ENCODE measurements at places on chromosomes 7 and 10.

- DNase-seq = no peak
Observed at GRCh38 chr10:116708391-116708821, 34.0 kb downstream of the HSPA12A start.

- no peak for DNase-seq
Observed at GRCh38 chr7:68472688-68473087, 1125.6 kb upstream of the AUTS2 start.

GRCh38 chr7:99824091-99824490 is 3.7 kb upstream of the CYP3A43 start:
- DNase-seq = no peak

- no peak for DNase-seq
Observed at GRCh38 chr7:90181485-90181884, 27.2 kb downstream of the STEAP1 start.

GRCh38 chr10:6097063-6097462 is 8.2 kb downstream of the RBM17 start:
- DNase-seq = no peak

DNA sequence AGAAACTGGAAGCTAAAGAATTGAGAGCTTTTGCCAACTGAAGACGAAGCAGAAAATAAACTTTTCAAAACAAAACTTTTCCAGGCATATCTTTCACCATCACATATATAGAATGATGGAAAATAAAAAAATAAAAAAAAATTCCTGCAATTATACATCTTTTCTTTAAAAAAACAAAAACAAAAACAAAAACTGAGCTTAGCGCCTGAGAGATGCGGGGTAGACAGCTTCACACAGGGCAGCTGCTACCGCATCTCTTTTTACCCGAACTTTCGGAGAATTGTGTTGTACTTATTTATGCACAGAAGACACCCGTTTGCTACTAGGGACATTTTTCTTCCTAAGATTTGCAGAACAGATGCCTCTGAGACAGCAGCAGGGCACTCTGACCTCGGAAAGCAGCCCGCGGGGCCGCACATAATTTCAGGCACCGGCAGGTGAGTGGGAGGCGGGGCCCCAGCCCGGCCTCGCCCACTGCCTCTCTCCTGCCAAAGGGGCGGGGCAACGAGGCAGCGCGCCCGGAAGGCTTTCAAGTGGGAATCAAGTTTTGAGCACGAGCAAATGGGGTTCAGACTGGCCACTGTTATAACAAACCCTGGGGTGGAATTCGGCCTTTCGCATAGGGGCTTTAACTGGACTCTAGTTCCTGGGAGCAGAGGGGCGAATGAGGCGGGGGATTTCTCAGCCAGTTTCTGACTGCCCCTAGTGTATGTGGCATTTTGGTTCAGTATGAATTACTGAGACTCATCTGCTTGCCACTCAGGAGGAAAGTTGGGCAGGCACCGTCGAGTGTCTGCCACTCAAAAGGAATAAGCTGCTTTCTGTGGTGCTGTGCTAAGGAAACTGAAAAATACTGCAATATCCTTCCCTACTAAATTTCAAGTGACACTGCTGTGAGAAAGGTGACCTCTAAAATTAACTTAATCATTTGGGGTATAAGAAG is 18.5 kb upstream of the FAM133B start:
- no peak for DNase-seq

- DNase-seq = no peak
Observed at GRCh38 chr10:103605359-103606096, 112.0 kb downstream of the NEURL1 start.

GRCh38 chr10:129365767-129366402 is 101.2 kb upstream of the MGMT start:
- DNase-seq = no peak

GRCh38 chr7:47502240-47502877 is 79.6 kb downstream of the TNS3 start:
- no peak for DNase-seq

DNA sequence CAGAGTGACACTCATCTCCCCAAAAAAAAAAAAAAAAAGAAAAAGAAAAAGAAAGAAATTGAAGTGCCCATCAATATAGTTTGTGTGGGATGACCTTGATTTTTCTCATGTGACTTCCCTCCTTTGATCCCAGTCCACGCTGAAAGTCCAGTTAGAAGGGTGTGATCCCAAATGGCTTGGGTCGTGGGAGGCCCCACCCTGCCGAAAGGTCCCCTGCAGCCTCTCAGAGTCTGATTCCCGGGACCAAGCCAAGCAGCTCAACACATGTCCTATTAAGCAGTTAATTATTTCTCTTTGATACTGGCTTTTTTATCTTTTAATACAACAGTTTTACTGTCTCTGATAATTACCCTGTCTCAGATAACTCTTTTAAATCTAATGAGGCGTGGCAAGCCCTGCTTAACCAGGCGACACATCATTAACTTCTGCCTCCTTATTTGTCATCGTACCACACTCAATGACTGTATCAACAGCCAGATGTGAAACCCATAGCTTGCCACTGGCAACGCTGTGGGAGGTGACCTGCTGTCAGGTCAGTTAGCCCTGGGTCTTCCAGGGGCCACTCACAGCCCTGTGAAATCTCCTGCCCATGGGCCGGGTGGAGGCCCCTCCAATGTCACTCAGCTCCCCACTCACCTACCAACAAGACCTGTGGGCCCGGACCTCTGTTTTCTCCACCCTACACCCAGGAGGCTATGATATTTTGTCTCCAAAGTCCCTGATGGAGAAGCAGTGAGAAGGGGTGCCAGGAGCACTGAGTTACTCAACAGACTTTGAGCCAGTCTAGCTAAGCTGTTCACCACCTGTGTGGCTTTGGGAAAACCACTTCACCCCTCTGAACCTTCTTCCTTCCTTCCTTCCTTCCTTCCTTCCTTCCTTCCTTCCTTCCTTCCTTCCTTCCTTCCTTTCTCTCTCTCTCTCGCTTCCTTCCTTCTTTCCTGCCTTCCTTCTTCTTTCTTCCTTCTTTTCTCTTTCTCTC is 110.0 kb upstream of the SFMBT2 start:
- no peak for DNase-seq

DNA sequence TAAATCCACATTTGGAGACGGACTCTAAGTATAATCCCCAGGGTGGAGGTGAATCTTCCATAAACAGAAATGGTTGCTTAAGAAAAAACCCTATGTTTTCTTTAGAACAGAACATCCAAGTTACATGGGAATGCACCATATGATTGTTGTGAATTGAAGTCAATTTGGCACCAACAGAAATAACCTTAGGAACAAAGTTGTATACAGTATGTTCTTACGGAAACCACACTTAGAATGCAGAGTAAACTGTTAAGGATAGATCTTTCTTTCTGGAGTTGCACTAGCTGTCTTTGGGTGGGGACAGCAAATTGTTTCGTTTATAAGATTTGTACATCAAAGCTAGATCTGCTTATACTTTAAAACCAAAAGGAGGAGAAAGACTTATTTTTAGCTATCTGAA is 316.4 kb downstream of the PTEN start:
- DNase-seq = no peak

GRCh38 chr7:30140456-30140855 is 5.7 kb downstream of the MTURN start:
- DNase-seq = no peak

- DNase-seq = no peak
Observed at GRCh38 chr7:22216832-22217475, 140.0 kb downstream of the RAPGEF5 start.

DNA sequence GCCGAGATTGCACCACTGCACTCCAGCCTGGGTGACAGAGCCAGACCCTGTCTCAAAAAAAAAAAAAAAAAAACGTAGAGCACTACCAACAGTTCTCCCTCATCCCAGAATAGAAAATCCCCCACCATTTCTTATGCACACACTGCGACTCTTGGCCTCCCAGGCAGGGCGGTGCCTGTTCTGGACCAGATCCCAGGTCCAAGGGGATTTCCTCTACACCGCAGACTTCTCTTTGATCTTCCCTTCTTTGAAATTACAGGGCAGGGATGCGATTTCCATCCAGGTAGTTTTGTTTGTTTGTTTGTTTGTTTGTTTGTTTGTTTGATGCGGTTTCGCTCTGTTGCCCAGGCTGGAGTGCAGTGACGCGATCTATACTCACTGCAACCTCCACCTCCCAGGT is 91.8 kb downstream of the SEPTIN14 start:
- no peak for DNase-seq

DNA sequence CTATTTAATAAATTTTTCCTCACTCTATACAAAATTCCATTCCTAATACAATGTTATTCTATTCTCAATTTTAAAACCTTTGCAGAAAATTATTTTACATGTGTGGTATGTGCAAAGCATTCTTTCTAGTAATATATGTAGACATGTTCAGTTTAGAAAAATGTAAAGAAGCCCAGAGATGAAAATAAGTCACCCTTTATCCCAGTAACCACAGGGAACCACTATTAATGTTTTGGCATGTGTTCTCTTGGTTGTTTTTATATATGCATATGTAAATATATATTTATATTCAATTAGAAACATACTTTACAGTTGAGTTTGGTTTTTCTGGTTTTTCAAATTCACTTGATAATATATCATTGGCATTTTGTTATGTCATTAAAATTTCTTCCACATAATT is 14.8 kb upstream of the GLCCI1 start:
- DNase-seq = no peak

DNA sequence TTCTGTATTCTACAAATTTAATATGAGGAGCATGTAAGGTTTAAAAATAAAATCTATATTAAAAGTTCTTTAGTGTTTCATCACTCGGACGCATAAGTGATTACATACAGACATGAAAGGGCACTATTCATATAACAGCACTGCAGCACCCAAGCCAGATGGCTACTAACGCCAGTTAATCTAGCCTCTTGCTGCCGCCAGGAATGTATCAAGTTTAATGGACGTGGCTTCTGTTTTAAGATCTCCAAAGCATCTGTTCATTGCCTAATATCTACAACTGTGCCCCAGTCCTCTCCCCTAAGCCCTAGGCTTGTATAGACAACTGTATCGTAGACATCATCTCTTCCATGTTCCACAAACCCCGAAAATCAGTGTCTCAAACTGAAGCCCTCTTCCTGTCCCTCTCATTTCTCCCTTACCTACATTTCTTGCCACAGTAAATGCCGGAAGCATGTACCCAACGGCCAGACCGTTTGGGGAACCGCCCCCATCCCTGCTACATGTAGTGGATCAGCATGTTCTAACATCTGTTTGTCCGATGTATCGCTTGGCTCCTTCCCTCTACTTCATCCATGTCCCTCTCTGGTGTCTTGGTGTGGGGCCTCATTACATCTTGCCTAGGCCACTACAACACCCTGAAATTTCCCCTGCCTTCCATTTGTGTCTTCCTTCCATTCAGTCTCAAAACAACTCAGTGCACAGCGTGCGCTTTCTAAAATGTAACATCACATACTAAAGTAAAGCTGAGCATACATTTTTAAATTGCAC is 147.5 kb upstream of the RSU1 start:
- DNase-seq = no peak

- DNase-seq = no peak
Observed at GRCh38 chr7:100602889-100603725, 944 bp downstream of the PCOLCE start.

DNA sequence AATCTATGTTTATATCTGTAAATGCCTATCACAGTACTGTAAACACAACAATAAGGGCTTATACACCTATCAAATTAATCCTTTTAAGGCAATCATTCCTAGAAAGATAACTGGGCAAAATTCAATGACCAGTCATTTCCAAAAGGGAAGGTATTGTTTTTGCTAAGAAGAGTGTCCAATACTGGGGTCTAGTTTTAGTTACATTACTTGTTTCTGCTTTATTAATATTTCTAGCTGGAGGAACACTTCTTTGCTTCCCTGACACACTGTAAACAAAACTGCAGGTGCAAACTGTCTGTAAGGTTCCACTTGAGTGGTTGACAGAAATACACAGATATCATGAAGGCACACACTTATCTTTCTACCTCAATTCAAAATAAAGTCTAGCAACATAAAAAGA is 84.2 kb upstream of the FAM133B start:
- DNase-seq = no peak

DNA sequence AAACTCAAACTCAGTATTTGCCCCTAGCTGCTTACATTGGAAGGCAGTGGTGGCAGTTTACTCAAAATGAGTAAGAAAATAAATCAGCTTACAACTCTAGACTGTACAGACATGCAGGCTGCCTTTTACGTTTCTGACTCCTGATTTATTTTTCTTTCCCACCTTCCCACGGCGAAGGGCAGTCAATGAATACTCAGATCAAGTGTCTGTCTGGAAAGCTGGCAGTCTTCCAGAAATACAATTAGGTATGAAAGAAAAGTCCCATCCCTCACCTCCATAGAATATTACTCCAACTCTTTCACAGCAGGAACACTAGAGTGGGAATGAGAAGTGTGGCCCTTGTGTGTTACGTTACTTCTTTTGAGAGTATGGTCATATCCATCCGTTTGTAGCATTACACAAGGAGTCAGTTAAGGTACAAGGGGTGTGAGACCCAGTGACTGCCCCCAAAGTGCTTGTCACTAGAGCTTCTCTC is 1.3 kb upstream of the PAPSS2 start:
- DNase-seq = no peak

GRCh38 chr10:2839081-2839725 is 228.1 kb upstream of the PFKP start:
- no peak for DNase-seq

Measured in HS-27A (cell line).